Amygdala (tissue), 56 donors: ENCODE measurements at places on chromosomes 12 and 14.

DNA sequence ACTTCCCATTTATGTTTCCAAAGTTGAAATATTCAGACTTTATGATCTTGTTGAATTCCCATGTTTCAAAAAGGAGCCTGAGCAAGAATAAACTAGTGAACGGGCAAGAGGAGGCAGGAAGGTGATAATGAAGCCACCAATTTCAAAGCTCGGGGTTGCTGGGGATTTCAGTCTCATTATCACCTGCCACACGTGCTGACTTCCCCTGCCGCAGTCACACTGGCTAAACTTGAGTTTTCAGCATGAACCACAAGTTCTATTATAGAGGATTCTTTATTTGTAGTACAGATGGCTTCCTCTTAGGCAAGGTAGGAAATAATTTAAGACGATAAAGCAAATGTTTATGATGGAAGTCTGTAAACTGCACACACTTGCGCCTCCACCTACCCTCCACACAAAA lies 18.1 kb upstream of the DIABLO start:
- DNase-seq = no peak

DNA sequence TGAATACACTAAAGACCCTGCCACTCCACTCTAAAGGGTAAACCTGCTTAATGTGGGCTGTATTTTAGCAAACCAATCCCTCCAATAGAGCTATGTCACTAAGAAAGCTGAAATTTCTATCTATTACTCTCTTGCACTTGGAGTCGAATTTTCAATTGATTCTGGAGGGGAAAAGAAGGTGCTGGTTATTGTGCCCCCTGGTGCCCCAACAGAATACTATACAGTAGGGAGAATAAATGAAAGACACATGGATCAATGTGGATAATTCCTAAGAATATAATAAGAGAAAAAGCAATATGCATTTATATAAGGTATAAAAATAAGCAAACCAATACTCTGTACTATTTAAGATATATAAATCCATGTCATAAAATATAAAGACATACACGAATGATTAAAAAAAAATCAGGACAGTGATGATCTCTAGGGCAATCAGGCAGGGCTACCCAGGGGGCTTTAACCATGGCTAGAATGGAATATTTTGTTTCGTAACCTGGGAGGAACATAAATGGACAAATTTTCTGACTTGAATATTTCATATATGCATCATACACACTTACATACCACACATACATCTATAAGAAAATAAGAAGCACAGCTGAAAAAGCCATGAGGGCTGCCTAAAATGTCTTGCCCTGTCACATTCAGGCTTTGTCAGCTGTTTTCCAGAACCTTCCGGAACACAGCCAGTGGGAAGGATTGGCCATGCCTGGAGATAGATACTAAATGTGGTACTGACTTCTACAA lies 54.4 kb downstream of the EFCAB11 start:
- DNase-seq = no peak

DNA sequence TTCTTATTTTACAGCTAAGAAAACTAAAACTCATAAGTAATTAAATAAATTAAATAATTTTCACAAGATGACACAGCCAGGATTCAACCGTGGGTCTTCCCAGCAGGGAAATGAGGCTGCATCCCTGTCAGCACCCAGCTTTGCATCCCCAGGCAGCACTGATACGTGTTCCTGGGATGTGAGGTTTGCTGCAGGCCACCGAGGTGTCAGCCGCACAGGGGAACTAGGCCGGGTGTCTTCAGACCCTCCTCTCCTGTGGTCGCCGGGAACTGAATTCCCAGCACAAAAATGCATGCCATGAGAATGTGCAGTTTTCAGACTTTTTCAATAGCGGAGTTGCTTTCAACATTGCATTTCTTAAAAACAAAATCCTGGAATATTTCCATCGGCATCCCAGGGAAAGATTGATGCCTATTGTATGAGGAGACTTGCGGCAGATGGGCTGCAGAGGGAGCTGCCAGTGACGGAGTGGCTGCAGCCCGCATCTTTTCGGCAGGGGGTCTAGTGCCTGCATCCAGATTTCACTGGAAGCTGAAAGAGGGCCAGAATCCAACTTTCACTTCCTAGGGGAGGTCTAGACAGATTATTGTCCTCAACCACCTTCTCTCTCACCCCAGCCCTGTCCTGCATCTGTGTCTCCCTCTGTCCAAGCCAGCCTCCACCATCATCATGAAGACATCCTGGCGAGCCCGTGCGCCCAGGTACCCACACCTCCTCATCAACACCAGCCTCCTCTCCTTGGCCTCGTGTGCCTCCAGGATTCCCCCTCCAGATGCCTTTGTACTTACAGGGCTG lies 12.6 kb downstream of the LRTM2 start:
- no peak for DNase-seq

GRCh38 chr12:103392722-103393121 lies 103.0 kb downstream of the C12orf42 start:
- no peak for DNase-seq

DNA sequence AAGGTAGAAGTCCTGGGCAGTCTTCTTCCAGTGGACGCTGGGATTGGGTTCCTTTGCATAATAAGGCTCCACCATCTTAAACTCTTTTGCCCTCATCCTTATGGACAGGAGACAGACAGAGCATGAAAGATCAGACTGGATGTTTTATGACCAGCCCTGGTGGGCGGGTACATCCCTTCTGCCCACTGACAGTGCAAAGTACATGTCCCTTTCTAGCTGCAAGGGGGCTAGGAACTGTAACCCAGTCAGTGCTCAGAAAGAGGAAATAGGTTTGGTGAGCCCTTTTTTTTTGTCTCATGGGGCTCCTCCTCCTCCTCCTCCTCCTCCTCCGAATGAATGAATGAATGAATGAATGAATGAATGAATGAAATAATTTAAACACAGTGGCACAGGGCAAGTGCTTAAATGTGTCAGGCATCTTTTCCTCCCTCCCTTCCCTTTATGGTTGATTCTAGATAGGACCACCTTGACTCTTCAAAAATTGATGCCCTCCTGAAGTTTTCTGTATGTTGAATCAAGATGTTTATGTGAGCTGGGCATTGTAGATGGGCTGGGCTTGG lies 36.4 kb upstream of the HNF1A start:
- no peak for DNase-seq

- DNase-seq = no peak
Observed at GRCh38 chr12:123767613-123768012, 5.5 kb downstream of the DNAH10 start.

- DNase-seq = no peak
Observed at GRCh38 chr12:43337571-43338444, 214.2 kb downstream of the ADAMTS20 start.

DNA sequence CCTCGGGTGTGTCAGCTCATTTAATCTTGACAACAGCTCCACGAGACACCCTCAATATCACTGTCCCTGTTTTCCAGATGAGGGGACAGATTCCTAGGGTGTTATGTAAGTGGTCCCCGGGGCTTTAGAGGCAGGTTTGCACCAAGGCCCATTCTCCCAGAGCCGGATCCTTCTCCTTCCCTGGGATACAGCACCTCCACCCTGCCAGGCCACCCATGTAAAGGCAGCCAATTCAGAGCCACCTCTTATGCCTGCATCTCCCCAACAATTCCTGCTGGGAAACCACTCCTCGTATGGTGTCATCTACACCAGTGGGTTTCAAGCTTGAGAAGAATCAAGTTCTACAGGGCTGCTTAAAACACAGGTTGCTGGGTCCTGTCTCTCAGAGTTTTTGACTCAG lies 4.1 kb upstream of the CYP46A1 start:
- no peak for DNase-seq

DNA sequence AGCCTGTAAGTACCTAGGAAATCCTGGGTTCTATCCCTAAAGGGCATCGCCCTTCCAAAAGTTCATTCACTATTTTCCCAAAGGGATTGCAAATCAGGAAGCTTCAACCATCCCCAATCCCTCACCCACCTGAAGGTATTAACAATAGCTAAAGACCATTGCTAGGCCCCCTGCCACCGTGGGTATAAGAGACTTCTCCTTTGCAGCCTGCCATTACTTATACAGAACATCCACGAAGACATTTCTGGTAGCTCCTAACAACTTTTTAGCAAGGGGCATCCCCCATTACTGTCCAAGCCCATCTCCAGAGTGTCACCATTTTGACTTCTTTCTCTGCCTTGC lies 384 bp upstream of the SMUG1 start:
- DNase-seq = no peak

GRCh38 chr14:89331398-89331797 lies 85.6 kb downstream of the FOXN3 start:
- no peak for DNase-seq

DNA sequence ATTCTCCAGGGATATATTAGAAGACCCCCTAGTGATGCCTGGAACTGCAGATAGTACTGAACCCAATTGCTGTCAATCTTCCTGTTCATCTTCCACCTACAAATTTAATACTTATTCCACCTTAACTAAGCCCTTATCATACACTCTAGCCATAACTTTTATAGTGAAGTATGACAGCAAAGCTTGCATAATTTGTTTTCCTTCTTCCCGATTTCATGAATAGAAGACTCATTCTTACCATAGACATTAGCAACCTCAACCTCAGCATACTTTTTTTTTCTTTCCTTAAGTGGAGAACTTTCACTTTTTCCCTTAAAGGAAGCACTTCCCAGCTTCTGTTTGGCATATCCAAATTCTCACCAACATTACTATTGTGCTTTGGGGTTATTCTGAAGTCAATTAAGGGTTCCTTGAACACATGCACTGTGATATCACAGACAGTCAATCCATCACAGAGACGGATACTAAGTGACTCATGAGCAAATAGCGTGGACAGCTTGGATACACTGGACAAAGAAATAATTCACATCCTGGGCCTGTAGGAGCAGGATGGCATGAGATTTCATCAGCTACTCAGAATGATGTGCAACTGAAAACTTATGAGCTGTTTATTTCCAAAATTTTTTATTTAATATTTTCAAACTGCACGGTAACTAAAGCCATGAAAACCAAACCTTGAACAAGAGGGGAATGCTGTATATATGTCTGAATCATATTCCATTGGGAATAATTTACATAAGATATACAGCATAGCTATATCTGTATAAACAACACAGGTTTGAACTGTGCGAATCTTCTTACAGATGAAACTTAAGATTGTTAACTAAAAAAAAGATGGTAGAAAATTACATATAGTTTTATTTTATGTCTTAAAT lies 63.9 kb downstream of the SYT1 start:
- no peak for DNase-seq

DNA sequence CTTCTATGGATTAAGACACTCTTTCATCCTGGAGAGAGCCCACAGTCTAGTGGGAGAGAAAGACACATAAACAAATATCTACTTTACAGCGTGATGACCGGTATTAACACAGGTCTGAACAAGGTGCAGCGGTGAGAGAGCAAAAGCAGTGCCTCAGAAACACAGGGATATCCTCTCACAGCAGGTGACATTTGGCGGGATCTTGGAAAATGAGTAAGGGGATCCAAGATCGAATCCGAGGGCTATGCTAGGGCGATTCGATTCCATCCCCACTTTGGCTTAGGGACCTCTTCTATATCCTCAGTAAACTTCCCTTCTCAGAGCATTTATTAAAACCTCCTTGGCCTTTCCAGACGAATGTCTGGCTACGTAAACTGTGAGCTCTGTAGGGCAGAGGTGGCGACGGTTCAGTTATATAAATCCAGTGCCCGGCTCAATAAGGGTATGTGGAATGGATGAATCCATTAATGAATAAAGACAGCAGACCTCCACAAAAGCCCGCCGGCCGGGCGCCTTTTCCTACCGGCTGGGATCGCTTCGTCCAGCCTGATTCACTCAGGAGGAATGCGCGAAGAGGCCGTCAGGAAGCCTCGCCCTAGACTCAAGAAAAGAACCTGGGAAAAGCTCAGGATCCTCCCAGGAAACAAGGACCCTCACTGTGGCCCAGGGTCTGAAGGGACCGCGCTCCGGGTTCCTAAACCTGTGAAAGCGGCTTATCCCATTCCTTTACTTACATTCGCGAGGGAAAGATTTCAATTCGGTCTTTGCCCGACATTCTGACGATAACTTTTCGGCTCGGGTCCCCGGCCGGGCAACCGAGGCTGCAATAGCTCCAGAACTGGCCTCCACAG lies 455 bp downstream of the ATP6V1D start:
- no peak for DNase-seq

- DNase-seq = no peak
Observed at GRCh38 chr12:56836317-56836716, 73.2 kb downstream of the HSD17B6 start.

DNA sequence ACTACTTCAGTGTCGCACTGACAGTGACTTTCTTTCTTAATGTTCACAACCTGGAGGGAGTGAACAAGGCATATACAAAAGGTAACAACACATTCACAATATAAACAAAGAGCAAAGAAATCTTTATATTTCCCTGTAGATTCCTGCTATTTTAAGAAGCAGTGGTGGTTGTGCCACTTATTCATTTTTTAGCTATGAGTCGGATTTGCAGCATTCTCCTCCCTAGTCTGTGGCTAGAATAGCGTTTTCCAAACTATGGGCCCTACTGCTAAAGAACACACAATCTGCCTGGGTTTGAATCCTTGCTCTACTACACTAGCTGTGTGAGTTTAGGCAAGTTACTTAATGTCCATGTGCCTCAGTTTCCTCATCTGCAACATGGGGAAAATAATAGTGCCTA lies 18.6 kb upstream of the MDM1 start:
- DNase-seq = no peak

DNA sequence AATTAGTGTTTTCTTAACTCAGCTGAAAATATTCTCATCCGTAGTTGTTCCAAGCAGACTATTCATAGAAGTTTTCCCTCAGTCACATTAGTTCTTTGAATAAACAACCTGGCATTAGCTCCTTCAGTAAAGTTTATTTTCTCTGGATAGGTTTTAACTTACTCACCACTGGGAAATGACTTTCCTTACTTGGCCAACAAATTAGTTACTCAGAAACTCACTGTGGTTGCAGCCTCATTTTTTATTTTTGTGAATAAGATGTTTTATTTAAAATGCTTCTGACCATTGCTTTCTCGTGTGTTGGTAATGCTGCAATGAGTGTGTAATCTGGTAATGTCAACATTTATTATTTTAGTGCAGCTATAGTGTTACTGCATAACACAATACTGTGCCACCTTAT lies 74.9 kb downstream of the NOVA1 start:
- no peak for DNase-seq

GRCh38 chr12:130342842-130343241 lies 5.2 kb downstream of the PIWIL1 start:
- no peak for DNase-seq

- DNase-seq = no peak
Observed at GRCh38 chr12:95547522-95548055, 3.7 kb downstream of the USP44 start.

DNA sequence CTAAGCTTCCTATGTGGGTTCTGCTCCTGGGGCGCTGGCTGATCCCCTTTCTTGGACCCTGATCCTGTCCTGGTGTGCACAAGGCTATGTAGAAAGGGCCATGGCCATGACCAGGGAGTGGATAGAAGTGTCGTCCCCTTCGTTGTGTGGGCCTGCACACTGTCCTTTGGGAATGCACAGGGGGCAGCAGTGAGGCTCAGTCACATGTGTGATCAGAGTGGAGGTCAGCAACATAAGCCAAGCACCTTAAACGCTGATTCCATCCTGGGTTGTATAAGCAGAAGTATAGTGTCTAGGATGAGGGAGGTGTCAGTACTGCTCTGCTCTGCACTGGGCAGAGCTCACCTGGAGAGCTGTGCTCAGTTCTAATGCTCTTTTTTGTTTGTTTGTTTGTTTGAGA lies 48.4 kb downstream of the ESRRB start:
- no peak for DNase-seq
